Chondrocyte (in vitro differentiated cells): ENCODE measurements at places on chromosomes 3 and 15. TPM values are rescaled to one million over a fixed set of nuclear protein-coding genes. Genes with fewer than 3 reads are reported as not detected.

DNA sequence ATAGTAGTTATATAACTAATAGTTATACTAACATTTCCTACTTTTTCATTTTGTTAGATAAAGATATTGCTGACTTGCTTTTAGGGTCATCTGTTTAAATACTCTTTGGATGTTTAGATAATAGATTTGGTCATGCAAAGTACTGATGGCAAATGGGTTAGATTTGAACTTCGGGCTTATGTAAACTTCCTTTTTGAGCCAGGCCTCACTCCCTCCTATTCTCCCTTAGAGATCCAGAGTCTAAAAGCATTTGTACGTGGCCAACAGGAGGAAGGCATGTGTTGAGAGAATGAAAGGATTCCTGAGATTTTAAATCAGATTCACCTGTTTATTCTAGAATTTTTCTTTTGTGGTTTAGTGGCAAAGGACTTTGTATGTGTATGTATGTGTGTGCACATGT, 106.4 kb upstream of the GBE1 start:
- no peak for DNase-seq

DNA sequence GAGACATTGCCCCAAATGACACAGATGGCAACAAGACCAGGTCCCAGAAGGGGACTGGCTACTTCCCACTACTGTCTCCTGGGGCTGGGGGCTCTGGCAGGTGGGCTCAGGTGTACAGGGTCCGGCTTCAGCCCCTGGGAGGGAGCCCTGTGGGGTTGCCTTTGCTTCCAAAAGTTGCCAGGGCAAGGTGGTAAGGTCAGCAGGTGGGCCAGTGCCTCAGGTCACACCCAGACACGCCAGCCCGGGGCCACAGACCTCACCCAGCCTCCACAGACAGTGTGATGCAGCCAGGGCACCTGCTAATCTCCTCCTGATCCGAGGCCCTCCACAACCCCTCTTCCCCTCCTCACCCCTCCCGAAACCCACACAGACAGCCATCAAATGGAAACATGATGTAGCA, 7.5 kb downstream of the OXTR start:
- DNase-seq = no peak

Gene ZPLD1
- not detected in 3 replicates for total RNA-seq

- no peak for DNase-seq
These were observed 50.2 kb downstream of the CRYBG3 start for GRCh38 chr3:97871801-97872524.

GRCh38 chr3:48697952-48698351, 12.2 kb upstream of the NCKIPSD start:
- no peak for DNase-seq

DNA sequence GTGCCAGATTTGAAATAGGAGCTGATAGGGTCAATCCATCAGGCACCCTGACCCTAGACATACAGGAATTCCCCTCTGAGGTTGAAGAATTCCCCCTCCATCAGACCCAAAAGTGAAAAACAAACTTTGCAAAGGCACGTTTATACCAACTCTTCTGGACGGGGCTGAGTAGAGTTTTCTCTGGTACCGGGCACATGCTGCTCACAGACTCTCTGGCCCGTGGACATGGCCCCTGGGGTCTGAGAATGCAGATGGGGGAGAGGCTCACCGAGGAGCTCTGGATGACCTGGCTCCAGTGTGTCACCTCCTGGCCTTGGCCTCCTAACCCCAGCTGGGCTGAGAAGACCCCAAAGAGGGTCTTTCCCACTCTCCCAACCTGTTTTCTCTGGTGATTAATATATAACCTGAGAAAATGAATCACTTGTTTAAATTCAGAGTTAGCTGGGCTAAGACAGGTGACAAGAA, 11.2 kb upstream of the LIPC start:
- no peak for DNase-seq

- no peak for DNase-seq
These were observed 72.5 kb upstream of the ADAMTS9 start for GRCh38 chr3:64760258-64760657.

- DNase-seq = no peak
These were observed 106.3 kb upstream of the ANKRD28 start for GRCh38 chr3:15903759-15904720.

DNA sequence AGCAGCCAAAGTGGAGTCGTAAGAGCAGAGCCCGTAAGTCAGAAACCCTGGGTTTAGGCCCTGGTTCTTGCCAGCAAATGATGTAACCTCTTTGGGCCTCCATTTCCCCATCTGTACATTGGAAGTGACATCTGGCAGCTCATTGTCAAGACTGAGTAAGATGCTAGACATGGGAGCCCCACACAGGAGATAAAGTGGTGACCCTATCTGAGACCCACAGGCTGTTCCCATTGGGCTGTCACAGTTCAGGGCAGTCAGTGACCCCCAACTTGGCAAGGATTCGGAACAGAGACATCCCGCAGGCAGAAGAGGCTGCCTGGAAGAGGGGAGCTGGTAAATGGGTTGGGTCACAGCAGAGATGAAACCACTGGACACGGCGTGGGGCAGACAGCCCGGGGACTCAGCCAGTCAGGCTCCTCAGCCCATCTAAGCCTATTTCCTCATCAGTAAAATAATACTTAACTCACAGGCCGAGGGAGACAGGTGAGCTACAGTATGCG, 1.8 kb downstream of the CLN6 start:
- peak; percentile 41 for DNase-seq

DNA sequence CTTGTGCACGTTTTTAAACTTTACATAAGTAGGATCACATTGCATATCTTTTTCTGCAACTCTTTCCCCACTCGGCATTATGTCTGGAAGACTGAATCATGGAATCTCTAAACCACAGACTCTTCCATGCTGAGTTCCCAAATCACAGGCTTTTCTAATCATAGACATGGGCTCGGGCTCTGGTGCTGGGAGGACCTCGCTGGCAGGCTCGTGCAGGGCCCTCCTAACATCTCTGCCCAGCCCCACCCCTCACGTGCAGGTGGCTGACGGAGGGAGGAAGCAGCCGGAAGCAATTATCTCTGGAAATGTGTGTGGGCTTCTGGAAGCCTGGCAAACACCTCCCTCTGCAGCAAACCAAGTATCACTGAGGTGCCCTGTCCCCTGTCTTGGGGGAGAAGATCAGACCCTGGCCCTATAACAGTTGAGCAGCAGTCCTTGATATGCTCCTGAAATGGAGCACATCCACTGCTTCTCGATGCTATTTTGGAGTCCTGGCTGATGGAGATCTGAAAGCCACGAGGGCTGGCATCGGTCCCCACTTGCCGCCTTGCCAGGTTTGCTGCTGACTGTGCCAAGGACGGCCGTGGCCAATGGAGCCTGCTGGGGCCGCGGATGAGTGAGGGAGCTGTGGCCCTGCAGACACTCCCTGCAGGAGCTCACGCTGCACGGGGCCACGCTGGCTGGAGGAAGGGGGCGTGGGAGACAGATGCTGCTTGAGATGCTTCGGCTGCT, 4.4 kb upstream of the IQSEC1 start:
- no peak for DNase-seq

Gene RHOV
- 0.12 to 0.31 TPM in 2 of 3 replicates, not detected in the other for total RNA-seq

Gene ECE2
- total RNA-seq = not detected in 3 replicates

Gene SAMMSON
- total RNA-seq = 0.39 TPM in 1 of 3 replicates, not detected in the others

Gene ANKUB1
- total RNA-seq = not detected in 3 replicates

DNA sequence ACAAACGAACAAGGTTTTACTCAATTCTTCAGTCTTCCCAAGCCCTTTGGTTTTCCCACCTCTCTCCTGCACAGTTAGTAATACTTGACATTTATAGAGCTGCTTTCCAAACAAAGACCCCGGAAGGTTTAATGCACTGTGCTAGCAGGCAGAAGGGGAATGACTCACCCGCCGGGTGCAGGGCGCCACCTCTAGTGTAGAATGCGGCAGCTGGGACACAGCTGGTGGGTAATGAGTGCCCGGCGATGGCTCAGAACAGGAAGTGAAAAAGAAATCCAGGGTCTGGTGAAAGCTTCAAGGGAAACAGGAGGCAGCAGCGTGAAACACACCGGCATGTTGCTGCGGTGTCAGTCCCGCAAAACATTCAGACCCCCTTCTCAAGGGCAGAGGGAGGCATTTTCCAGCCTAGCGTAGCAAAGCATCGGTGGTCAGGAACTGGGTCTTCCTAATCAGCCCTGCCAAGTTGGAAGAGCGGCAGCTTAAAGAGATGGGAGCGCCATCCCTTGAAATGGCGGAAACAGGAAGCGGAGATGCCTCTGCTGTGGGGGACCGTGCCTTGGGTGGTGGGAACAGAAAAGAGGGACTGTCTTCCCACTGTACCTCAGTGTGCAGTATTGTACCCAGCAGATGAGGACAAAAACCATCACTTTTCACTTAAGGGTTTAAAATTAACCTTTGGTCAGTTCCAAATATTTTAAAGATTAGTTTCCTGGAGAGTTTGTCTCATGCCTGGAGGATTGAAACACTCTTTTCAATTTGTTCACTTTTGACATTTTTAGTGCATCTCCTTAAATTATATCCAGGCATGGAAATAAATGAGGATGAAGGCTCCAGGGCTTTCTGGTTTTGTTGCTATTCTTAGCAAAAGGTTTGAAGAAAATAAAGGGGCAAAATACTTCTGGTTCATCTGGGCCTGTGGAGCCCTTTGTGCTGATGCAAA, 160.7 kb upstream of the MCTP2 start:
- no peak for DNase-seq

DNA sequence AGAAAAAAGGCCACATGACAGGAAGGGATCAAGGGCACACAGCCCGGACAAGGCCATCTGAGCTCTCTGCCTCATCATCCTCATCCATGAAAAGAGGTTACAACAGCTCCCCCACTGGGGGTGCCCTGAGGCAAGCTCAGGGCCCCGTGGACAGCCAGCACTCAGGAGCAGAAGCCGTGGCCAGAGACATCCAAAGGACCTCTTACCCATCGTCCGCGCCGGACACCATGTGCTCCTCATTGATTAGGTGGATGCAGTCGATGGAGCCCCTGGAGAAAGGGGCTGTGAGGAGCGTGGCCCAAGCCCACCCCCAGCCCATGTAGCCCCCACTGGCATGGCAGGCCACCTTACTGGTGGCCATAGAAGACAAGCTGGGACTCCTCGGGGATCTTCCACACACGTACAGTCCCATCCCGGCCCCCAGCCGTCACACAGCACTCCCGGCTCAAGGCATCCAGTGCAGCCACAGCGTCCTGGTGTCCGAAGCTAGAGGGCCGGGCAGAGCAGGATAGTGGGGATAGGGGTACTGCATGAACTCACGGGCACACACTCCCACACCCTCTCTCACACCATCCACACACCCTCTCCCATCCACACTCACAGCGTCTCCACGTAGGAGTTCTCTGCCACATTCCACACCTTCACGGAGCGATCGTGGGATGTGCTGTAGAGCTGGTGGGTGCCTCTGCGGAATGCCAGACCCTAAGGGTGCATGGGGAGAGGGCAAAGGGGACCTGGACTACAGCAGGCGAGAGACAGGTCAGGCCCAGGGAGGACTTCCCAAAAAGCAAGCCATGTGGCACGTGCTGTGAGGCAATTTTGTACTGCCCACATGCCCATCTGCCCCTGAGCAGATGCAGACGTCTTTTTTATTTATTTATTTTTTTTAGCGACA, 6.5 kb downstream of the RRP9 start:
- no peak for DNase-seq

DNA sequence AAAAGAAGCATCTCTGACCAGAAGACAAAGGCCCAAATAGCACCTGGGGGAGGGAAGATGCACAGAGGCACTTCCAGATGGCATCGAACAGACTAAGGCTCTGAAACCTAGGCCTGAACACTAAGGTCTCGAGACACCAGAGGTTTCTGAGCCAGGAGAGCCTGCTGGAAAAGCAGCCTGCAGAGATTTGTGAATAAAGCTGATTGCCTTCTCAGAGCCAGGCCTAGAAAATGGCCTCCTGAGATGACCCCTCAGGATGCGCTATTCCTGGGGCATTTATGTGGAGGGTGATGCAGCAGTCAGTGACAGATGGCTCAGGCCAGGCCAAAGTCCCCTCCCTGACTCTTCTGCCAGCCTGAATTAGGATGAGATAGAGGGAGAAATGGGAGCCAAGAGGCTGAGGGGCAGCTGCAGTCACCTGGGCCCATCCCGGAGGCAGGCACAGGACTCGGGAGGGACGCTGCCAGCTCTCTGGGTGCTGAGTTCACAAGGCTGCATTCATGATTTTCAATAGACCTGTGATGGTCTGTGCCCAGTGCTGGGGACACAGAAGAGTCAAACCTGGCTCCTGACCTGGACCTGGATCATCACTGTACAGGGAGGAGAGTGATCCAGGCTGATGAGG, 6.9 kb downstream of the PRSS50 start:
- no peak for DNase-seq

- no peak for DNase-seq
These were observed 48.5 kb upstream of the RASGRP1 start for GRCh38 chr15:38613085-38613484.

Gene RETNLB
- not detected in 3 replicates for total RNA-seq

GRCh38 chr3:46097691-46098241, 70.5 kb upstream of the XCR1 start:
- no peak for DNase-seq

GRCh38 chr3:130906374-130906995, 12.6 kb downstream of the ATP2C1 start:
- DNase-seq = no peak

- DNase-seq = no peak
These were observed 7.0 kb downstream of the GABRA5 start for GRCh38 chr15:26873846-26874245.
